T1000 (cell line): ENCODE measurements at places on chromosomes 3 and 15.

GRCh38 chr15:46854564-46854963 is 862.7 kb upstream of the SEMA6D start:
- DNase-seq = no peak

- no peak for DNase-seq
These were observed 70.6 kb upstream of the RPL32 start for GRCh38 chr3:12911881-12912415.

DNA sequence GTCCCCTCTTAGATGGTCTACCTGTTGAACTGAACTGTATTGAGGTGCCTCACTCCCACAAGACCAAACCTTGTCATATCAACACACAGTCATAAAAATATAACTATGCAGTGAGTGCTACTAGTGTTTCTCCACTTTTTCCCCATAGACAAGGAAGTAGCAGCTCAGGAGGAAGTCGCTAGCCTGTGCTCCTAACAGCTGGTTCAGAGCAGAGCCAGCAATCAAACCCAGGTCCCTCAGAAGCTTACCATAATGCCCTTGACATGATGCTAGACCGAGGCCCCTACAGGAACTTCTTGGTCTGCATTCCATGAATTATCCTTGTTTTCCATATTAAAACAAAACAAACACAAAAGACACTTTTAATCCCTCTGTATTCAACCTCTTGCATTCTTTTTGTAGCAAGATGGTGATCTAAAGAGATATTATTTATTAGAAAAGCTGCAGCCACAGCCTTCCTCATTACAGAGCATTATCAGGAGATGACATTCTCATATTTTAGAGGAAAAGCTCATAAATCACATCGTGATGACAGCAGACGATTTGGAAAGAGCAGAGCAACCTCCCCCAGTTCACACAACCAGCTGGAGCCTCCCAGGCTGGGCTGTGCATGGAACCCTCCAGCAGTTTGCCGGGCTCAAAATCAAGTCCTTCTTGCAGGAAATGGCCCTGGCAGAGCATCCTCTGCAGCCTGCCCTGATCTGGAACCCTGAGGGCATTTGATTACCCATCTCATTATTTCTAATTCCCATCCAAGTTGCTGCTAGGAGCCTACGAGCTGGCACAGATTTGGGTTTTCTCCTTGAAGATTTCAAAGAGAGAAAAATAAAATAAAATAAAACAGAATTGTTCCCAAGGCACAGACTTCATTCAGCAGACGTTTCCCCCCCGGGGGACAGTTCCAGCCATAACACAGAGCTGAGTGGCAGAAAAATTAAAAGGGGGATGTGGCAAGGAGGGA is 118.8 kb downstream of the SRGAP3 start:
- DNase-seq = no peak

- no peak for DNase-seq
These were observed 609.0 kb downstream of the MECOM start for GRCh38 chr3:169054471-169054870.

- no peak for DNase-seq
These were observed 60.9 kb upstream of the MAGI1 start for GRCh38 chr3:66099541-66100065.

DNA sequence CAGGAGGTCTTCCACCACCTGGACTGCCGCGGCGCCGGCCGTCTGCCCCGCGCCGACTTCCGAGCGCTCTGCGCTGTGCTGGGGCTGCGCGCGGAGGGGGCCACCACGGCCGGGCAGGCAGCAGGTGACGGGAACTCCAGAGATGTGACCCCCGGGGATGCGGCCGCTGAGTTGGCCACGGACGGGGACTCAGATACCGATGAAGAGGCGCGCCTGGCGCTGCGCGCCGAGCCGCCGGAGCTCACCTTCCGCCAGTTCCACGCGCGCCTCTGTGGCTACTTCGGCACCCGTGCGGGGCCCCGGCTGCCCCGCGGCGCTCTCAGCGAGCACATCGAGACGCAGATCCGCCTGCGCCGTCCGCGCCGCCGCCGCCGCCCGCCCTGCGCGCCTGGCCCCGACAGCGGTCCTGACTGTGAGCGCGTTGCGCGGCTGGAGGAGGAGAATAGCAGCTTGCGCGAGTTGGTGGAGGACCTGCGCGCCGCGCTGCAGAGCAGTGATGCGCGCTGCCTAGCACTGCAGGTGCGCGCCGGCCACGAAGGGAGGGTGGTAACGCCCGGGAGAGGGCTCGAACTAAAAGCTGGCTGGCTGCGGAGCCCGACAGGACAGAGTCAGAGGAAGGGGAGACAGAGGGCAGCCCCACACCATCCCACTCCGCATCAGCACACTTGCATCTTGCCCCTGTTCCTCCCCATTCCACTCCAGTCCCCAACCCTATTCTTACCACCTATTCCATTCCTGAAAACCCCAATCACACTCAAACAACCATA is 885 bp downstream of the EFCC1 start:
- DNase-seq = no peak

DNA sequence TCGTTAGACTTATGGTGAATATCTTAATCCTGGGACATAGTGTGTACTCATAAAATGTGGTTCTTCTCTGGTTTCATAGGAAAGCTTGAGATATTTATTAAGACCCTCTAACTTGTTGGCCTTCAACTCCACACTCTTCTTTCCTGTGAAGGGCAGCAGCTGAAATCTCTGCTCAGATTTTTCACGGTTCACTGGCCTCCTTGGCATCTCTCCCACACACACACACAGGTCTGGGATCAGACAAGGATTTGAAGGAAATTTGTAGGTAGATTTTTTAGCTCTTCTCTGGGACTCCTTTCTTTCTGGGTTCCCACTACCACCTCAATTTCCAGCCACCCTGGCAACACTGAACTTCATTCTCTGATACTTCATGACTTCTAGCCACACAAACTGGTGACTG is 70.2 kb downstream of the MYRIP start:
- no peak for DNase-seq

DNA sequence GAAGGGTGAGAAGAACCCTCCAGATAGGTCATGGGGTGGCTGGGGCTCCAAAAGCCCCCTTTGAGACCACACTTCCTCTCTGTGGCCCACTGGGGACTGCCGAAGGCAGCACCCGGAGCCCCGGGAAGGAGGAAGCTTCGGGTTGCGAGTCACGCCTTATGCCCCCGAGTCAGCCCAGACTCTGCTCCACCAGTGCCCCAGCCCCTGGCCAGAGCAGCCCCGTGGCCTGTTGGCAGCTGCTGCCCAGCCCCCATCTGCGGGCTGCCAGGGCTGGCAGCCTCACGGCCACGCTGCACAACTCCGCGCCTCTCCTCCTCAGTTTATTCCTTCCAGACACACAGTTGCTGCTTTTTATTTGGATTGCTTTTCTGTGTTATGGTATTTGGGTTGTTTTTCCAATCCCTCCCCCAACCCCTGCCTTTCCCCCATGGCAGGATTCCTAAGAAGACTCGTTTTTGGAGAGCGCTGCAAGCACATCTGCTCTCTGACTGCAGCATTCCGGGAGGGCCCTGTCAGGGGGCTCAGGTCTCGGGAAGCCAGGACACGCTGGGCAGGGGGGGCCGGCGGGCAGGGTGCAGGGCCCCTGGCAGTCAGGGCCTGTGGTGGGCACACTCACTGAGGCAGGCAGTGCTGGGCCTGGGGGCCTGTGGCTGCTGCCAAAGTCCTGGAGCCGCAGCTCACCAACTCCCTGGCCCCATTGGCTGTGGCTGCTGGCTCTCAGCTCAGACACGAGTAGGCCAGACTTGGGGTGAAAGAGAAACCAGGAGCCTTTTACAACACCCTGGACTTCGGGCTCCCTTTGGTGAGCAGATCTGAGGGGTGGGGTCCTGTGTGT is 20.2 kb downstream of the MAGEF1 start:
- DNase-seq = no peak
